NCI-H2227 treated with DMSO at 0.1 percent for 48 hours (cell line): ENCODE measurements at places on chromosomes 5 and 9.

- no peak for DNase-seq
Observed at GRCh38 chr5:138385660-138386059, 33.2 kb downstream of the KDM3B start.

DNA sequence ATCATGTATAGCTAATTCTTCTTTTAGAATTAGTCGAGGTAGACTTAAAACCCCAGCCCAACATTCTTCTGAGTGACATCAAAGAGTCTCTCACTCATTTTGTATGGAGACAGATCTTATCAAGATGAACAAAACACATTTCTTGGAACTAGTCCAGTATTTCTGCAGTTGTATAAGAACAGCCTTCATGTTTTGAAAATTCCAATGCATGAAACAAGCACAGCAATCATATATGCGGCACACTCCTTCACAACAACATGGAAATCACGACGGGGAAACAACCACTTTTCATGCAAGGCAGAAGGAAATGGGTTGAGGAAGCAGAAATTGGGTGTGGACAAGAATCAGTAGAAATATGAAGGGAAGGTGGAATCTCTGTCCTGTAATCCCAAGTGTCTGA is 113.8 kb downstream of the PLK2 start:
- DNase-seq = no peak

DNA sequence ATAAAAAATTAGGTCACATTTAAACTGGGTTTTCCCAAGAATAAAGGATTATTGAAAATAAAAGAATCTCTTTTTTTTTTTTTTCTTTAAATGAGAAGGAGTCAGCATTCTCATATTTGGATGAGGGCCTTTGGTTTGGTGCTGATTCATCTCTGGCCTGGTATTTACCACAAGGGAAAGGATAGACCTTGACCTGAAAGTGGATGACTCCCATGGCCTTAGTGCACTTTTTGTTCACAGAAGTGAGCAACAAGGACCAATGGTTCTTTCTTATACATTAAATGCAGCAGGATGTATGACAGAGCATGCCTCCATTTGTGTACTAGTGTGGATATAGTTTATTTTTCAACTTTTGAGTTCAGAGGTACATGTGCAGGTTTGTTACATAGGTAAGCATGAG is 6.9 kb downstream of the YTHDC2 start:
- no peak for DNase-seq

DNA sequence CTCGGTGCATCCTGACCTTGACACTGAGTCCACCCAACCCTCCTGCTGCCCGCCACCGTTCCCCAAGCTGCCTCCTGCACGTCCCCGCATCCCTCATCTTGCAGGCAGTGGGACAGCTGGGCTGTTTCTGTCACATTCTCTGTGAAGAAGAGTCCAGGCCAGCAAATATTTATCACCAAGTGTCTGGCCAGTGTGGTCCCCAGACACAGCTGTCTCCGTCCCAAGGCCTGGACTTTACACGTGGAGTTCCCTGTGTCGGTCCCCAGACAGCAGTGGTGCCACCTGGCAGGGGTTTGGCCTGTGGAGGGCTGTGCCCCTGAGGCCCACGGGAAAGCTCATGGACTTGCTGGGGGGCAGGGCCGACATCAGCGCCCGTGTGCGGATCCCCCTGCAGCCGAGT is 9.2 kb upstream of the SLC12A7 start:
- no peak for DNase-seq

GRCh38 chr5:134606726-134607125 is 25.9 kb downstream of the SAR1B start:
- DNase-seq = no peak

GRCh38 chr5:102313912-102314311 is 17.8 kb upstream of the SLCO4C1 start:
- no peak for DNase-seq
